ENCODE measurements at places on chromosomes 2 and 18.

DNA sequence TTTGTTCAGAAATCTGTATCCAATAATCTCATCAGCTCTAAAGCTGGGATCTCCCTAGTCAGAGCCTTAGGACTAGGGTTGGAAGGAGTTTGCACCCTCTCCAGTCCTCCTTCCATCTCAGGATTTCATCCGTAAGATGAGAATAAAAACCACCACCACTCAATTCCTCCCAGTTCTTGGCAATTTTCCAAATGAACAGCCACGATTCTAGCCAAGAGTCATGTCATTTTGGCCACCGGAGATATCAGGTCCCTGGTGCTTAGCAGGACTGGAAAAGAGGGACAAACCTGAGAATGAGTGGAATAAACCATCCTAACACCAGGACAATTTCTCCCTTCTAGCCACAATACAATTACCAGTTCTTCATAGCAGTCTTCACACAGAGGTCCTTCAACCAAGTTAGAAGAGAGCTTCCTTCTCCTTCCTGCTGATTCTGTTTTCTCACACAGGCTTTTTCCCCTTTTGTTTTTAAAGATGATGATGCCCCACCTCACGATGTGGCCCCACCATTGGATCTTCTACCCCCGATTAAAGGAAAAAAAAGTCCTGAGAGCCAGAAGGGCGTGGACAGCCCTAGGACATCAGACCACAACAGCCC is 36.2 kb downstream of the KIAA2012 start:
- no peak for DNase-seq

DNA sequence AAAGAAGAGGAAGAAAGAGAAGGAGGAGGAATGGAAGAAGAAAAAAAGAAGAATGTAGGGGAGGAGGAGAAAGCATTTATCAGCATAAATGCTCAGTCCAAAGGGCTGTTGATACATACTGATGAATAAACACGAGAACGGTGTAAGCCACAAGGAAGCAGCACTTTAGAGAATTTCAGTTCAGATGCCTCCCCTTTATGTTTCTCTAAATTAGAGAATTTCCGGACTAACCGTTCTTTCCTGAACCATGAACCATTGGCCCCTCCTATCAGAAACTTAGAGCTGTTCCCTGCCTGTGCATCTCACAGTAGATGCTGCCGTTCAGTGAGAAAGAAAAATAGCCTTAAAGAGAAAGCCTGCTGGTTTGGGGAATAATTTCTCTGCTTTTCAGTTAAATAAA is 49.2 kb upstream of the TUBA3D start:
- no peak for DNase-seq

GRCh38 chr2:239298116-239298804 is 102.6 kb downstream of the HDAC4 start:
- DNase-seq = no peak

DNA sequence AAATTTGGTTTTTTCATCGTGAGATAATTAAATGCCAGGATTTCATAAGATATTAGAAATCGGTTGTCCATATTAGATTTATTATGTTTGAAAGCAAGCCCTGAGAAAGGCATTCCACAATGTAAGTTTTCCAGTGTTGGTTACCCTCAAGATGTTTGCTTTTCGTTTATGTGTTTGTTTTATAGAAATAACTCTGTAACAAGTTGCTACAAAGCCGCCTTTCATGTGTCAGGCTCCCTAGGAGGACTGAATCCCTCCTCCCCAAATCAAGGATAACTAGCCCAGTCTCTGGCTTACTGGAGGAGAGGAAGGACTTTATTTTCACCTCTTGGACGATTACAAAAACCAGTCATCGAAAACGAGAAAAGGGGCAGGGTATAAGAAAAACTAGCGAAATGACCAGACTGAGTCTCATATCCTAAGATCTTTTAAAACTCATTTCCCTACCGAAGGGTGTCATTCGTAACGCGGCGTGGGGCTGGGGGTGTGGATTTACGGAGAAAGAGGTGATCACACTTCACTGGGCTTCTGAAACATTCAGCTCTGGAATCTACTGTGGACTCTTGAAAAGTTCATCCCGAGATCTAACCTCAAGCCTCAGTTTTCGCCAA is 1.0 kb upstream of the PEX13 start:
- no peak for DNase-seq

DNA sequence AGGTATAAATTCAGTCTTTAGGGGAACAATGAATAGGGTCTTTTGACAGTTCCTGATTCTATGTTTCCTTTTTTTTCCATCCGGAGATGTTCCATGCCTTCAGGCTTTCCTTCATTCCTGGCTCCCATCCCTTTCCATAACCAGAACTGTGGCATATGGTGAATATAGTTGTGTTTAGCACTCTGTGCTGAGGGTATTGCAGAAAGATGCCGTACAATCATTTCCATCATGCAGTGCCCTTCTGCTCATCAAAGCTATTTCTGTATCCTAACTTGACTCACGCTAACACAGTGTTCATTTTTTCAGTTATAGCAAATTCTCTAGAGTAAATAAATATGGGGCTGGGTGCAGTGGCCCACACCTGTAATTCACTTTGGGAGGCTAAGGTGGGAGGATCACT is 131.9 kb upstream of the EML6 start:
- no peak for DNase-seq

DNA sequence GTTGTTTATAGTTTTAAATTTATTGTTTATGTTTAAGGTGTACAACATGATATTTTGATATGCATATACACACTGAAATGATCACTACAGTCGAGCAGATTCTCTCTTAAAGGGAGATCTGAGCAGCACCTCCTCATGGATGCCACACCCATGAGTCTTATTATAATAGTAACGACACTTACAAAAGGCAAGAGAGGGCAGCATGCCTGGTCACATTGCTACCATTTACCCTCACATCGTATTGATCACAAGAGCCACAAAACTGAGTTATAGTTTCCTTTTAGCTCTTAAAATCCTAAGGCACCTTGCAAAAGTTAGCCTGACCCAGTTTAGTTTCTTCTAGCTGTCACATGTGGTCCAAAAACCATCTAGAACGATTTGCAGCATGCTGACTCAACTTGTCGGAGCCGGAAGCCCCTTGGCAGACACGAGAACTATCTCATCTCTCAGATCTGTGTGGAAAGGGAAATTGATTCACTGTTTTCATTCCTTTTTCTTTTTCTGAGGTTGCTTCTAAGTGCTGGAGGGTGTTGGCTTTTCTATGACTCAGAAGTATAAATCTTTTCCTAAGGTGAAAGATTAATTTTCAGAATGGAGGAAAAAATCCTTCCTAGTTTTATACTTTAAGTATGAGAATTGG is 85.3 kb downstream of the CDC42EP3 start:
- no peak for DNase-seq

DNA sequence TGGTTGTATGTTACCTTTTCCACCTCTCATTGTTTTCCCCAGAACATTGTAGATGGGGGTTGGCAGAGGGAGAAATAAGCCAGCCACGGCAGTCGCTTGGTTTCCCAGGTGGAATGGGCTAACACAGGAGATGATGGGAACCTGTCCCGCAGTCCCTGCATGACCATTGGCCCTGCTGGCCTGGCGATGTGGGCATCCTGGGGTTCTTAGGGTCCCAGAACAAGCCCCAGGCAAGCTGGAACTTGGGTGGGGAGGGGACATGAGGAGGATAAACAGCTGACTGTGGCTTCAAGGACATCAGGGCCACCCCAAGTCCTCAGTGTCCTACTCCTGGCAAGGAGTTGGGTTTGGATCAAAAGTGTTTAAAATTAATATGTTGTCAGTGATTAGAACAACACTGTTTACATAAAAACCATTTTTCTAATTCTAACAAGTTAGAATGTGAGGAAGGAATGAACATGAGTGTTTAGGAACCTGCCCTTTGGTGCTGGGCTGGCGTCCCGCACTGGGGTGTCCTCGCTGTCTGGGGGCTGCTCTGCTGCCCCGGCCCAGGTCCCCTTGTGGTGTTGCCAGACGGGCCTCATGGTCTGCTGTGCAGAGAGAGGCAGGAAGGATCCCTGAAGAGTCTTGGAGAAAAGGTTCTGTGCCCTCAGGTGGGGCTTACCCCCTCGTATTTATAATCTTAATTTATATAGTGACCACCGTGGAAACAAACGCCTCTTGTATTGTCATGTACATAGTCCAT is 95.1 kb downstream of the USP40 start:
- peak; percentile 29 for DNase-seq

- DNase-seq = no peak
Measured at GRCh38 chr2:18096836-18097405, 218.5 kb downstream of the KCNS3 start.

DNA sequence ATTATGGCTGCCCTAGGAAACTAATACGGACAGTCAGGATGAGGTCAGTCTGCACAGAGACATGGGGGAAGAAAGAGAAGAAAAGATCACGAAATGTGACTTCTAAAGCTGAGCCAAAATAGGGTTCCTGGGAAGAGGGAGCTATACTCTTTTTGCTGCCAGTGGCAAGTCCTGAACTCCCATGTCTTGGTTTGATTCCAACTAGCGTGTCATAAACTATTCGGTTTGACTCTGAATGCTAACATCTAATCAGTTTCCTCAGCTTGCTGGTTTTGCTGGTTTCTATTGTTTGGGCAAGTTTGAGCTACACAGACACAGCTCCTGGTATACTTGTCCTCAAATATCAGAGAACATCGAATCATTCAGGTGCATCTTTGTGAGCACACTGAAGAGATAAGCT is 80.5 kb upstream of the CYP1B1 start:
- DNase-seq = no peak

DNA sequence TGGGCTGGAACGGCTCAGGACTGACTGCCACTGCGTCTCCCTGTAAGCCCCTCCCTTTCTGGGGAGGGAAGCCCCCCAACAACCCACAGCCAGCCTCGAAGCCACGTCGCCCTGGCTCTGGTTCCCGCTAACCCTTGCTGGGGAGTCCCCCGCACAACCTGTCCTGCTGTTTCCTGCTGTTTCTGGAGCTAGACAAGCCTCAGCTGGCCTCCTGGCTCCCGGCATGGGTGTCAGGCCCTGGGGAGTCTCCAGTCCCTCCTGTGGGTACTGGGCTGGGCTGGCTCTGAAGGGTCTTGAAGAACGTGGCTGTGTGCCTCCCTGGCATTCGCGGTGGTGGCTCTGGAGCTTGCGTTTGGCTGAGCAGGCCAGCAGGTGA is 20.9 kb downstream of the NFATC1 start:
- no peak for DNase-seq

- no peak for DNase-seq
Measured at GRCh38 chr2:74092275-74092674, 55.4 kb downstream of the BOLA3 start.

GRCh38 chr18:686339-687111 is 25.9 kb downstream of the ENOSF1 start:
- DNase-seq = no peak

DNA sequence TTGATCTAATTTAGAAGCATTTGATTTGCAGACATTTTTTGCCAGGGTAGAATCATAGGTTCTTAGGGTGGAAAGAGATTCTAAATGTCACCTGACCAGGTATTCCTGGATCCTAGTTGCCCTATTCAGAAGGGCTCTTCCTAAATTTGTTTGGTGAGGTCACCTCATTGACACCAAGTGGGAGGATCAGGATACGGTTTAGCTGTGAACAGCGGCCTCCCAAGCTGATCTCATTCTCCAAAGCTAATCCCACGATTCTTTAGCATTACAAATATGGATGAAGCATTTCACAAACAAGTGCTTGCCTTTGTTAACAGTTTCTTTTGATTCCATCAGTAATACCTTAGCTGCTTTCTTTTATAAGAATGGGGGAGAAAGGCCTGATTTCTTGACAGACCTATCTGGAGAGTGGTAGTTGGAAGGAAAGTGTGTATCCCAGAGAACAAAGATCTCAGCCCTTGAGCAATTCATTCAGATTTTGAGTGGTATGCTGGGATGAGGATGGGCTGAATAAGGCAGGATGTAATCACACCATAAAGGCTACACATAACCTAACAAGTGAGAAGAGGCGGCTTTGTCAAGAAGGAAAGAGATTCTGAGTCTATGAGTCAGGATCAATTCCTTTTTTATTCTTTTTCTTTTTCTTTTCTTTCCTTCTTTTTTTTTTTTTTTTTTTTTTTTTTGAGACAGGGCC is 16.6 kb downstream of the KCTD1 start:
- DNase-seq = no peak

GRCh38 chr2:15494877-15495276 is 66.3 kb downstream of the NBAS start:
- DNase-seq = no peak

DNA sequence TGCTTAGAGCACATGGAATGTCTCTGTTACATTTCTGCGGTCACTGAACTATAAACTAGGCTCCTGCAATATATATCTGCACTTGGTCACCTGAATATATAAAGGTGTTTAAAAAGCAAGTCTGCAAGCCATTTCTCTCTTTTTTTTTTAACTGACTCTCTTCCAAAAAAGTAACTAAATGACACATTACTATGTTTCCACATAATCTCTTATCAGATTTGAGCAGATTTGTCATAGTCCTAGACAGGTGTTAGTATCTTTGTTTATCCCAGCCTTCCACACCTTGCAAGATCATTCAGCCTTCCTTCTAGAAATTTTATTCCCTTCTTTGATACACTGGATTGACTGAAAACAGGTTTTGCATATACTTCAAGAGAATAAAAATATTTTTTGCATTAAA is 86.7 kb upstream of the KLF7 start:
- no peak for DNase-seq

DNA sequence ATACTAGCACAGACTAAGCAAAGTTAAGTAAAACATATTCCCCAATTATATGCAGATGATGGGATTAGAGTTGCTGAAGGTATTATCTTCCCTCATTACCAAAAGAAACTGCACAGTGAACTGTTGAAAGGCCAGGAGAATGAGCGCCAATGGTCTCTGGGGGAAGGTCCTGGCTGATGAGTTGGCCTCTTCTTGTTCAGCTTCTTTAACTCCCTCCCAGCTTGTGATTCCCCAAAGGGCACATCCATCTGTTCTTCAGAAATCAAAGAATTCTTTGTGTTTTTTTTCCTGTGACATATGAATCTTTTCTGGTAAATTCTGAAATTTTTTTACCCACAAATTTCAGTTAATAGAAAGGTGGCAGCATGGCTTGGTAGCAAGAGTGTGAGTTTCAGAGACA is 667.6 kb downstream of the CNTNAP5 start:
- DNase-seq = no peak
